Retinal pigment epithelial cell (primary cell): ENCODE measurements at places on chromosomes 2 and 18.

- no peak for DNase-seq
Observed at GRCh38 chr18:49343179-49343578, 117.3 kb downstream of the DYM start.

DNA sequence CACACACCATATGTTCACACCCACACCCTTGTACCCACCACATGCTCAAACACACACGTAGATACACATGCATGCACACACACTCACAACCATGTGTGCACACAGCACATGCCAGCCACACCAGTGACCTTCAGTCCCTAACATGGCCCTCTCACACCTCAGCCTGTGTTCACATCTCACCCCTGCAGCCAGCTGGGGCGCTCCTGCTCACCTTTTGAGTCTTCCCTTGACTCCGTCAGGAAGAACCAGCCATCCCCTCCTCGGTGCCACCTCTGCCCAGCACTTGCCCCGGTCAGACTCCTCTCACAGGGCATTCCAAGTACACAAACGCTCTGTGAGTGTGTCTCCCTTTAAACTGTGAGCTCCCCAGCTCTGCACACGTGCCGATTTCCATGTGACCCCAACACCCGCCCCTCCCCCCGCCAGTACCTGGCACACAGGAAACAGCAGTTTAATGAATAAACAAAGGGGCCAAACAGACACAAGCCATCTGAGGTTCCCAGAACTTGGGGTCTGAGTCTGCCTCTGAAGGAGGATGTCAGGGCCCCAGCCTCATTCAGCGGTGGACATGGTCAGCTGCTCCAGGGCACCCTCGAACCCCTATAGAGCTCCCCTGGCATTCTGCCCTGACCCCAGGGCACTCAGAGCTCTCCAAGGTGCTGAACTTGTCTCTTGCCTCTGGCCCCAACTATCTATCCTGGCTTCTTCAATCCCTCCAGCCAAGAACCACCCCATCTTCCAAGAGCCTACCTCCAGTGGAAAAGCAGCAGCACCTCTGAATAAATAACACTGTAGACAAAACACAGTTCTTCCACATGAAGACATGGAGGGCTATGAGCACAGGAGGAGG is 252.9 kb downstream of the ATAD2B start:
- no peak for DNase-seq

DNA sequence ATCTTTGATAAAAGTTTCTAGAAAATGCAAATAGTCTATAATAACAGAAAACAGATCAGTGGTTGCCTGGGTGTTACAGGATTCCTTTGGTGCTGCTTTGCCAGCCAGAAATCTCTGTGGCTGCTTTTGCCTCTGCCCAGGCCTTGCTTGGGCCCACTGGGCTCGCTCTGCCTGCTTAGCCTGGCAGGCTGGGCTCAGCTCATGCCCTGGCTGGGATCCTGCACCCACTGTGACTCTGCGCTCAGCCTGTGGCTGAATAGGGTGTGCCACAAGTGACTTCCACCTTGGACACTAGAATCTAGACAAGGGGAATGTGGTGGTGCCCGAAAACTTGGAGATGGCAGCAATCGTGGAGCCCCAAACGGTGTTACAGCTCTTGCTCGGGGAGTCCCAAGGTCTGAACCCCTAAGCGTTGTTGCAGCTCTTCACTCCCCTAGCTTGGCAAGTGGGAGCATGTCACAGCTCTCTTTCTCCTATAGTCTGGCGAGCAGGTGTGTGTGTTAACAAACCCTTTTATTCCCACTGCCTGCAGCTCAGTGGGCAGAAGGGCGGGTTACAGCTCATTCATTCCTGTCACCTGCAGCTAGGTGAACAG is 50.9 kb downstream of the FBXO48 start:
- DNase-seq, result no peak

DNA sequence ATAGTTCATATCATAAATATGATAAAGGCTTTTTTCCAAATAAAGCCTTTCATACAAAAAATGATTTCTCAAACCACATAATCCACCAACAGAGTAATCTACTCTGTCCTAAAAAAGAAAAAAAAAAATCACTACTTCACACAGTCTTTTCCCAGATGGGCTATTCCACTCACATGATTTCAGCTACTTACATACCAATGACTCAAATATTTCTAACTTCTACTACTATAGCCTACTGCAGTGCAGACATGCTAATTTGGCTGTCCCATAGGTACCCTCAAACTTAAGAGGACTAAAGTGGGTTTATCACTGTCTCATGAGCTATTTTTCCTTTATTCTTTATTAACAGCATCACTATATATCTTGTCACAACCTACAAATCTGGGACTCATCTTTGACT is 57.4 kb downstream of the SLC66A3 start:
- DNase-seq, result no peak

DNA sequence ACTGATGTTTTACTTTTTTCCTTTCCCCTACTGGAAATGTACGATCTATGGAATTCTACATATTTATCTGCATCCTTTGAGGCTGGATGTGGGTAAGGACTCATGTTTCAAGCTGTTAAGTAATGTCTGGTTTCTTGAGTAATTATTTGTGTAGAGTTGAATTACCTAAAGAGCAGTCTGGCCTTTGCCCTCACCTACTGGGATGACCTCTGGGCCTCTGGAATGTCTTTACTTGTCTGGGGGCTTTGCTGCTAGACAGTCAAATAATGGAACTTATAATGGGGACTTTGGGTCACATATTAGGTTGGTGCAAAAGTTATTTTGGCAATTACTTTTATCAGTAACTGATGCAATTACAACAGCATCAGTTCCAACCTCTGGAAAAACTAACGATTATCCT is 244.7 kb downstream of the CCDC178 start:
- no peak for DNase-seq

DNA sequence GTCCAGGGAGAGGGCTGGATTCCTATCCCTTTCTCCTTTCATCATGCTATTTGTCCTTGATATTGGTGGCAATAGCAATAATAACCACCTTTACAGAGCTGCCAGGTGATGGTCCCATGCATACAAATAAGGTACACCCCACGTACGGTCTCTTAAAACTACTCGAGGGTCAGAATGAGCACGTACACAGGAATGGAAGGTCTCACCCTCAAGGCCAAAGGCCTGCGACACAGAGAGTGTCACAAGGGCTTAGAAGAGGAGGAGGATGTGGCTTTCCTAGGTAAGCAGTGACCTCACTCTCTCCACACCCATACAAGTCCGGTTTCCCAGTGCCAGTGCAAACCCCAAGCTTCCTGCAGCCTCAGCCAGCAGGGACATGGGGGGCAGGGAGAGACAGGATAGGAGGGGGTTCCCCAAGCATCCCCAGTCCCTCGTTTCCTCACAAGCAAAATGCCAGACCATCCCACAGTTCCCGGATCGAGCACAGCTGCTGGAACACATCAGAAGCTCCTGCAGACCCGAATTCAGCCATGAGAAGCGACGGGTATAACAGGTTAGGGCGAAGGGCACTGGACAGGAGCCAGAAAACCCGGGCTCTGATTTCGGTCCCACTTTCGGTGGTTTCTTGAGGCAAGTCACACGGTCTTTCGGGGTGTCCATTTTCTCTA is 49.2 kb downstream of the PLB1 start:
- DNase-seq, result no peak

DNA sequence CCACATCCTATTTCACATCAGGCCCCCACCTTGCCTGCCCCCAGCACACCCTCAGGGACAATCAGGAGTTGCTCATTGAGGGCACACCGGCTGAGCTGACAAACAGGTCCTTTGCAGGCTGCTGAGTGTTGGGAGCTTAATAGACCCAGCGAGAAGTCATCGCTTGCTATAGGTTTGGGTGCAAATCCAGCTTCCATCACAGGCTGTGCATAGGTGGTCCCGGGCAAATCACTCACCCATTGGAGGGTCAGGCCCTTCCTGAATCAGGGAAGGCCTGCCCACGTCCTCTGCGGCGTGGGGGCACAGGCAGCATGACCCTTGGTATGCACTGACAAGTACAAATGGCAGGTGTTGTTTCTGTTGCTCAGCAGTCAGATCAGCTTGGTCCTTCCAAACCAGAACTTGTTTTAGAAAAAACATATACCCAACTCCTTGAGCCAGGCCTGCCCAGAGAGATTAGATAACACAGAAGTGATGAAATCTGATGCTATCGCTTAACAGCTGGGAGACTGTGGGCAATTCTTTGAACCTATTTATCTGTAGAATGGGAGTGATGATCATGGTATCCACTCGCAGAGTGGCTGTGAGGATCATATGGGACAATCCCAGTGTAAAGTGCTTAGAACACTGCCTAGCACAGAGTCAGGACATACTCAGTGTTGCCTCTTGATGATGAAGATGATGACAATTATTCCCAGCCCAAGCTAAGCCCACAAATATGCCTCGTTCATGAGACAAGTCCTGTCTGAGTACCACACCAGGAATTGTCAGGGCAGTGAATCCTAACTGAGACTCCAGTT is 34.9 kb downstream of the SMAD7 start:
- no peak for DNase-seq

DNA sequence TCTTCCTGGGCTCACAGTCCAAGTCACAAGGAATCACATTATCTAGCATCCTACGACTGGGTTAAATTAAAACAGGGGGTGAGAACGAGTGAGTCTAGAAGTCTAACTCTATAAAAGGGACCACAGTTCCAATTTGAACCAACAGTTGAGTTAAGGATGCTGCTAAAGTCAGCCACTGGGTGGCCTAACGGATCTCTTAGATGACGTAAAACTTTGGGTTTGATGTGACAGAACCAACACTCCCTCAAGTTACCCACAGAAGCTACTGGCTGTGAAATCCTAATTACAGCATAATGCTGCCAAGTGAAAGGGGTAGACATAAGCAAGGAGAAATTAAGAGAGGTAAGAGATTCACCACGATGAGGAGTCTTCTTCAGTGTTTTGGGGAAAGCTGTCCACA is 32.7 kb upstream of the RUFY4 start:
- no peak for DNase-seq

DNA sequence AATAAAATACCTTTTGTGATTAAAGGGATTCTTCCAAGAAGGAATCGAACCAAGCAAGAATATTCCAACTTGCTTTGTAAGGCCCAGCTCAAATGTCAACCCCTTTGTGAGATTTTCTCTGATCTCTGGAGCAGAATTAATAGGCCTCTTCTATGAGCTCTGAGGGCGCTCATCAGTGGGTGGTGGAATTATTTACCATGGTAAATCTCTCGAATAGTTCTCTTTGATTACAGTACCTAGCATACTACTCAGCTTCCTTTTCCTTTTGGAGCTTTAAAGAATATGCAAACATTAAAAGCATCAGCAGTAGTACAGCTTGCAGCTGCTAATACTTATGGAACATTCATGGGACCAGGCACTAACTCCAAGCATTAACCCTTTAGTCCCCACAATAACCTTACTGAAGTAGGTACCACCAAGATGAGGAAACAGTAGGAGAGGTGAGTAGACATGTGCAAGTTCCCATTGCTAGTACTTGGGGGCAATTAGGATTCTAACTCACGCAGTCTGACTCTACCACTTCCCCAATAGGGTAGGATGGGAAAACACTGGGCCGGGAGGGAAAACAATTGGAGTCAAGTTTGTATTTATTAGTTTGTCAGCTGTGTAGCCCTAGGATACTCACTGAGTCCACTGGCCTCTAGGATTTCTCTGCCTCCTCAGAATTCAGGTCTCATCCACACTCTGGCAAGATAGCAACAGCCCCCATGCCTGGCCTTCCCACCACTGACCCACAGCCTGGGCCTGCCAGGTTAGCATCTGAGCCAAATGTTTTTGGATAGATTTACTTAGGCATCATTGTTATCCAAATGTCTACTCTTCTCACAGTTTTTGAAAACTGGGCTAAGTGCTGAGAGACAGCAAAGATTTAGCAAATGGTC is 21.7 kb downstream of the ADD2 start:
- no peak for DNase-seq

- no peak for DNase-seq
Observed at GRCh38 chr2:232635820-232636219, 2.4 kb downstream of the EFHD1 start.

- DNase-seq, result no peak
Observed at GRCh38 chr2:11996618-11997017, 250.2 kb downstream of the LPIN1 start.

DNA sequence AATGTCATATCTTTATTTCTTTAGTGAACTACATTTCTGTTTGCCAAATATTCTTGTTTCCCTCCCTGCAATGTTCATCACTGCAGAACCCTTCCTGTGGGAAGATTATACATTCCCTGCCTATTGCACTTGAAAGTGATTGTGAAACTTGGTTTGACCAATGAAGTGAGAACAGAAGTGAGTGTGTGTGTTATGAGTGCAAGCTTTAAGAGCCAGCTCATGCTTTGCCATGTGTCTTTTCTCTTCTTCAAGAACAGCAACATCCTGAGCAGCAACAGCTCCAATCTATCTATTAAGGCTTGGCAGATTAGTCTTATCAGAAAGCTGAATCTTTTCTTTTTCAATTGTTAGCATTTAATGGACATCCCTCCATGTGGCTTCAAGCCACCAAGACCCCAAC is 42.0 kb upstream of the UBE2E3 start:
- no peak for DNase-seq

GRCh38 chr2:69560147-69560482 is 83.4 kb downstream of the AAK1 start:
- DNase-seq, result no peak

DNA sequence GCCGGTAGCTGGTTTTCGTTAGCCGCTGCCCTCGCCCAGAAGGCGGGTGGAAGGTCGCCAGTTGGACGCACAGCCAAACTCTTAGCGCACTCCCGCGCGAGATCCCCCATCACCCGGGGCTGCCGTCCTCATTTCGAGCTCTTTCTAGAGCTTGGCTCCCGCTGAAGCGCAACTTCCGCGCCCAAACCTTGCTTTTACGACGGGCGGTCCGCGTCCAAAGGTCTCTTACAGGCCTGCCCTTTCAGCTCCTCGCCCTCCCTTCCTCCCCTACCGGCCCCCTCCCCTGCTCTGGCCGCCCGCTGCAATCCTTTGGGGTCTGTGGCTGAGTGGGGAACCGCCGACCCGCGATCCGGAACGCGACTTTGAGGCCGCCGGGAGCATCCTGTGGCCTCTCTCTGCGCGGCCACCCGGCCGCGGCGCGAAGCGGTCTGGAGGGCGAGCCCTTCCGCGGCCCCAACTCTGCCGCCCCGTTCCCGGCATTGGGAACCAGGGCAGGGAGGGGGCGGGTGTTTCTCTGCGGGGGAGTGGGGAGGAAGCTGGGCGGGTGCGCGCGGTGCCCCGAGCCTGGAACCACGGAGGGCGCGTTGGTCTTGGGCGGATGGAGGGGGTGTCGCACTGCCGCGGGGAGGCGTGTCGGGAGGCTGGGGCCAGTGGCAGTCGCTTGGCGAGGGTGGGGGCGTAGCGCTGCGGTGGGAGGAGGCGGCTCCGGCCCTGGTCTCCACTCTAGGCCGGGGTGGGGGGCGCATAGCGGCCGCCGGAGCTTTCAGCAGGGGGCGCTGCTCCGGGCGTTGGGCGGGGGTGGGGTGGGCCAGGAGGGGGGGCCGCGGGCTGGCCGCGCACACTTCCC is at the start of gene GDF7:
TSS of gene GDF7 (plus strand) at position 841 of the 847 bp plus-strand sequence. CDS start 96 bp downstream, outside the sequence.
- DNase-seq, result no peak

- no peak for DNase-seq
Observed at GRCh38 chr2:196941398-196942078, 15.0 kb upstream of the PGAP1 start.

GRCh38 chr2:199258291-199258690 is 199.4 kb downstream of the SATB2 start:
- no peak for DNase-seq
